ENCODE measurements at places on chromosomes 5 and 9.

GRCh38 chr5:2466966-2467365 is 284.5 kb downstream of the IRX2 start:
- DNase-seq, result peak; percentile 23

DNA sequence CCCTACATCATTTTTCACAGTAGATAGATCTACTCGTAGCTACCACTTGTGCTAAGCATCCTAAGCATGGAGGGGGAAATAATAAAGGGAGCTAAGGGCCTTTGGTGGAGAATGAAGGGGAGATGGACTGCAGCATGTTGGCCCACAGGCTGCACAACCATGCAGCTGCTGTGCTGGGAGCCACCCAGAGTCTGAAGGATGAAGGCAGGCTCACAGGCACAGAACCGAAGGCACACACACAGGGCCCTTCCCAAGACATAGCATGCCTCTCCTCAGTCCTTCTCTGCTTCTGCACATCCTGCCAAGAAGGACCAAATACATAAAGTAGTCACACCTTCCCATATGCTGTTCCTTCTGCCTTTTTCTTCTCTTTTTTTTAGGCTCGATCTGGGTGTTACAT is 6.6 kb downstream of the FAM193B start:
- DNase-seq, result no peak

DNA sequence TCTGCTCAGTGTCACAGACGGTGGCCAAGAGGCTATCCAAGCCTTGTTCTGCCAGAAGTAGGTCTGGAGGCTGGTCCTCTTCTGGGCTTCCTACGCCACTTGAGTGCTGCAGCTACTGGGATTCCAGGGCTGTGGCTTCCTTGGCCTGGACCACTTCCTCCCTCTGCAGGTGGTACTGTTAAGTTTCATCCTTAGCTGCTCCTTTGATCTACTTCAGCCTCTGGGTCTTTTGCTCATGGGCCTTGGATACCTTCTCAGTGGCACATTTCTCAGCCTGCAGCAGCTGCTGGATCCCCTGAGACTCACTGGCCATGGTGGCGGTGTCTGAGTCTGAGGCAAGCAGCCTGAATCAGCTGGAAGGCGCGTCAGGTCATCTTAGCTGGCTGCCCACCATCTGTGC is 10.3 kb downstream of the CNOT8 start:
- DNase-seq, result no peak

- DNase-seq, result no peak
Measured at GRCh38 chr9:106307670-106308069, 555.3 kb upstream of the ZNF462 start.

DNA sequence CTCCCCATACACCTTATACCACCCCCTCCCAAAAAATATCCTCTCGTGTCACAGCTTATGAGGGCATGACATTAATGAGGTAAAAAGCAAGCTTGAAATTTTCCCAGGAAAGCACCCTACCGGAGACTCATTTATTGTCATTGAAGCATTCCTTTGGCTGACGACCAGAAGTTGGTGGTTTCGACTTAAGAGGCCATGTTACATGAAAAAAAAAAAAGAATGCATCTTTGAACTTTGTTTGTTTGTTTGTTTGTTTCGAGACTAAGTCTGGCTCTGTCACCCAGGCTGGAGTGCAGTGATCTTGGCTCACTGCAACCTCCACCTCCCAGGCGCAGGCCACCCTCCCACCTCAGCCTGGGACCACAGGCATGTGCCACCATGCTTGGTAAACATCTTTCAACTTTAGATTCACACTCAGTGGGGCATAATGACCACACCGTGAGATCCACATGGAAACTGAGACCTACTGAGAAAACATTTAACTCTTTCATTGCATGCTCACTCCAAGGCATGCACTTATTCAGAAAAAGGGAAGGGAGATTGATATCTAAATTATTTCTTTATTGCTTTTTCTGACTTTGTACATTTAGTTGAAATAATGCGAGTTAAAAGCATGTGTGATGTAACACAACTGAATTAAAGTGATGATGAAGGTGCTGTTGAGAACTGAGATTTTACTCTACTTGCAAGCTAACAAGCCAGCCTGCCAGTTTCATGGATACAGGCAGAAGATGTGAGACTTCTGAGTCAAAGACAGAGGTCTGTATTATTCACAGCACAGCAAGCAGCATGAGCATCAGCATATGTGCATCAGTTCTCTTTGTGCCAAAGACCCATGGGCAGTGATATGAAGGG is 5.1 kb upstream of the RAB14 start:
- no peak for DNase-seq

GRCh38 chr9:3858961-3859360 is 333.2 kb upstream of the RFX3 start:
- no peak for DNase-seq

GRCh38 chr5:69498384-69498783 is 5.8 kb downstream of the OCLN start:
- no peak for DNase-seq

- no peak for DNase-seq
Measured at GRCh38 chr5:98319299-98320011, 454.0 kb upstream of the RGMB start.

GRCh38 chr9:133113949-133114885 is 6.8 kb downstream of the RALGDS start:
- DNase-seq, result peak; percentile 64

- DNase-seq, result no peak
Measured at GRCh38 chr5:97453263-97453662, 270.2 kb upstream of the RIOK2 start.

GRCh38 chr5:149379177-149379761 is at the start of gene IL17B:
Gene IL17B (minus strand): TSS chr5:149379292. CDS start chr5:149379225, 67 bp downstream.
- no peak for DNase-seq

GRCh38 chr5:144122081-144122480 is 48.4 kb downstream of the YIPF5 start:
- no peak for DNase-seq

DNA sequence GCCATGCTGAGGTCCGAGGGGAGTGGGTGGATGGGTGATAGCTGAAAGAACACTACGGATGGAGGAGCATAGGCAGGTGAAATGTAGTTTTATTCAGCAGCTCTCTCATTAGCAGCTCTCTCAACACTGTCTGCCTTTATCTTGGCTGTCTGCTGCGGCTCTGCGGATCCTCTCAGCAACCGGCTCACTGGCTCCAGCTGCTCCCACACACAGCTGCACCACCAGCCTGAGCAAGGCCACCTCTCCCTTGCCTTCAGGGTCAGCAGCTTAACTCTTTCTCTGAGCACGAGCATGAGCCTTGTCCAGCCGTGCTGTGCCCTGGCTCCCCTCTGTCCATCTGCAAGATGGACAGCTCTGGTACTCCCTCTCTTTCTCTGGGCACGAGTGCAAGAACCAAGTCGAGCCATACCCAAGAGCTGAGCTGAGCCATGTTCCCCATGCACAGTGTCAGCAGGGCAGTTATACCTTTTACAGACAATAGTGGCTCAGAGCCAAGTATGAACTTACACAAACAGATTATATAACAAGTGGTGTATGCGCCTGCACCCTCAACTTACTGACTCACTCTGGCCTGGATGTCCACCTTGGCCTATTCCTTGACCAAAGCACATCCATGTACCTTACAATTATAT is 108.5 kb downstream of the MACIR start:
- DNase-seq, result no peak

- DNase-seq, result peak; percentile 96
Measured at GRCh38 chr9:129334105-129334935, 156.3 kb upstream of the IER5L start.

GRCh38 chr5:378301-378891 is 56.9 kb downstream of the AHRR start:
- peak; percentile 5 for DNase-seq

- DNase-seq, result peak; percentile 73
Measured at GRCh38 chr9:134544388-134545214, 97.0 kb upstream of the COL5A1 start.

GRCh38 chr9:98074115-98074990 is 17.8 kb downstream of the NANS start:
- DNase-seq, result peak; percentile 63

DNA sequence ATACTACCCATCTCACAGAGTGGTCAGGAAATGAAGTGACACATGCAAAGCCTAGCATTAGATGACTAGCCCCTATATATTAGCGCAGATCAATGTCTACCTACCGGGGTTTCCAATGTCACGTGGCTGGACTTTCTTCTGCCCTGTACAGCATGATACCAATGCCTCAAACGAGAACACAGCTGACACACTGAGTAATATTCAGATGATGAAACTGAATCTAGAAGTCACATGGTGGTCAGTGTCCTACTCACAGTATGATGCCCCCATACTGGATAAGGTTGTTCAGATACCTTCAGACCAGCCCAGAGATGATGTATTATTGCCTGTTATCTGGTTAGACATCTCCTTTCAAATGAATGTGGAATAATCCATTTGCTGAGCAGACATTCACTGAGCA is 71.1 kb upstream of the FRRS1L start:
- DNase-seq, result no peak

- peak; percentile 45 for DNase-seq
Measured at GRCh38 chr9:1415146-1415545, 365.0 kb downstream of the DMRT2 start.

GRCh38 chr9:84027201-84027600 is 46.6 kb downstream of the RMI1 start:
- DNase-seq, result no peak

DNA sequence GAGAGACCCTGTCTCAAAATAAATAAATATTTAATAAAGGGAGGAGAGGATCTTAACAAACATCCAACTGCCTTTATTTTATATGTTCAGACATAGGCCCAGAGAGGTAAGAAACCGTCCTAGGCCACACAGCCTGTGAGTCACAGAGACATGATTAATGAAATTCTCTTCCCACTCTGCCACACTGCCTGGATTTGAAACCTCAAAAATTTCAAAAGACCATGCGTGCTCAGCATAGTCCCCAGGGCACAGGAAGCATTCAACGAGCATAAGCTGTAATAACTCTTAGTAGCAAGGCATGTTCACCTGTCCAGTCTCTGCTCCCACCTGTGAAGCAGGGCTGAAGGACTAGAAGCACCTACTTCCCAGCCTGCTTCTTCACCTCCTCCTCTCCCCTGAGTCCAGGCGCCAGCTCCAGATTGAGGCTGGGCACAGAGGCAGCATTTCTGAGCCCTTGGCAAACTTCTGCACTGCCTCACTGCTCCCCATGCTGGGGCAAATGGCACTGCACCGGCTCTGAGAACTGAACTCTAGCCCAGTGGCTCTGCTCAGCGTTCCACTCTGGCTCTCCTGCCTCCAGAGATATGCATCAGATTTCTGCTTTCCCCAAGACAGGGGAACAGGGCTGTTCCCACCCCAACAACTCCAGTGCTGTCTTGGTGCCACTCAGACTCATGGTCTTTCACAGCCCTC is 1.1 kb downstream of the FAT2 start:
- DNase-seq, result no peak

GRCh38 chr9:16057541-16057940 is 504.7 kb downstream of the CCDC171 start:
- no peak for DNase-seq

- DNase-seq, result no peak
Measured at GRCh38 chr5:65858316-65858715, 68.1 kb upstream of the ERBIN start.

GRCh38 chr5:68771732-68772131 is 322.1 kb upstream of the SLC30A5 start:
- no peak for DNase-seq

GRCh38 chr5:92605591-92605990 is 975.4 kb downstream of the NR2F1-AS1 start:
- DNase-seq, result no peak

GRCh38 chr5:131171276-131171810 is 599 bp downstream of the LYRM7 start:
- no peak for DNase-seq

GRCh38 chr5:33507426-33507825 is 66.7 kb downstream of the TARS1 start:
- no peak for DNase-seq

DNA sequence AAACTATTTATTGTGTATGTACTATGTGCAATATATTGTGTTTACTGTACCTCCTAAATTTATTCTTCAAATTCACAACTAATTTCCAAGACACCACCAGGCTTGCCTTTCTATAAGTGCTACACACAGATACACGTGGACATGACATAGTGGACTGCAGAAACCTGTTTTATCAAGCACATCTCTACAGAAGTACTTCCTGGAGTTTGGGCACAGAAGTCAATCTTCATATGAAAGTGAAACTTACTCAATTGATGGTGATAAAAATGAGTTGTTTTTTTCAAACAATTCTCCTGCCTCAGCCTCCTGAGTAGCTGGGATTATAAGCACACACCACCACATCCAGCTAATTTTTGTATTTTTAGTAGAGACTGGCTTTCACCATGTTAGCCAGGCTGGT is 57.6 kb downstream of the NLN start:
- DNase-seq, result no peak

GRCh38 chr5:96856371-96856770 is 19.9 kb upstream of the ERAP2 start:
- DNase-seq, result peak; percentile 47

- no peak for DNase-seq
Measured at GRCh38 chr9:112894041-112894440, 3.4 kb upstream of the SLC46A2 start.

DNA sequence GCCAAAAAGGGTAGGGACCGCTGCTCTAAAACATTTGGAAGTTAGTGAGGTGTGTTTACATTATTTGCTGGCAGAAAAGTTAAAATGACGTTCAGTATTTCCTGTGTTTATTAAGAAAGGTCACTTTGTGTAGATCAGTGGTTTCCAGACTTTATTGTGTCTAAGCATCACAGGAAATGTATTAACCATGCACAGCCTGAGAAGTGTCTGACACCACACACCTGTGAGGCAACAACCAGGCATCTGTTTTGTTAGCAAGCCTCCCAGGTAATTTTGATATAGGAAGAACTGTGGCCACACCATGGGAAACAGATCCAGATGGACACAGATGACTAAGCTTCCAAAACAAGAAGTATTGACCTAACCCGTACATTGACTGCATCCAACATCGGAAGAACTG is 12.0 kb downstream of the TTC1 start:
- DNase-seq, result no peak

DNA sequence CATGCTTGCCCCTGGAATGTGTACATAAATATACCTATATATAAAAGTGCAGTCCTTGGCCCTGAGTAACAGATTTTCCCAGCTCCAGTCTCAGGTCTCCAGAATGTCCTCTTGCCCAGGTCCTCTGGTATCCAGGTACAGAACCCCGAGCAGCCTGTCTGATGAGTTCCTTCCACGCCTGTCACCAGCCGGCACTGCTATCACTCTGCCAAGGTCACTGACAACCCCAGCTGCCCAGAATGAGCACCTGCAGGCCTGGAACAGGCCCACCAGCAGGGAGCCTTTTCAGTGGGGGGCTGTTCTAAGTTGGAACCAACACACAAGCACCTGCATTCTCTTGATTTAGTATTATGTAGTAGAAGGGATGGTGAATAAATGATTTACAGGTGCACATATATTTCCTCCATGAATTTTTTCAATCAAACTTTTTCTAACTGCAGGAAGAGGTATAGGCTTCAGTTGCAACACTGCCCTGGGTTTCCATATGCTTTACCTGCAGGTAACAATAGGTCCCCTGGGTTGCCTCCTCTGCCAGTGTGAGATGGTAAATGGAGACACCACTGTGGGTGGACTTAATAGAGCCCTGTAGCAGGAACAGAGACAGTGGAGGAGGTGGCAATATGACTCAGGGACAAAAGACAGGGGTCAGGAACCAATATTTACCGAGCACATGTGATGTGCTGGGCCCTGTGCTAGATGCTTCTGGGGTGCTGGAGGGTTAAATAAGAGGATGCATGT is 291.9 kb downstream of the SPOCK1 start:
- no peak for DNase-seq

- DNase-seq, result no peak
Measured at GRCh38 chr5:59449905-59450644, 443.5 kb downstream of the PDE4D start.

All from femur (tissue), 1 donor.